ENCODE measurements at places on chromosomes 16 and 17.

- DNase-seq, result no peak
These were observed 68.0 kb upstream of the CBX4 start for GRCh38 chr17:79907217-79907715.

- DNase-seq, result no peak
These were observed 579.3 kb upstream of the CDH8 start for GRCh38 chr16:62615526-62615925.

DNA sequence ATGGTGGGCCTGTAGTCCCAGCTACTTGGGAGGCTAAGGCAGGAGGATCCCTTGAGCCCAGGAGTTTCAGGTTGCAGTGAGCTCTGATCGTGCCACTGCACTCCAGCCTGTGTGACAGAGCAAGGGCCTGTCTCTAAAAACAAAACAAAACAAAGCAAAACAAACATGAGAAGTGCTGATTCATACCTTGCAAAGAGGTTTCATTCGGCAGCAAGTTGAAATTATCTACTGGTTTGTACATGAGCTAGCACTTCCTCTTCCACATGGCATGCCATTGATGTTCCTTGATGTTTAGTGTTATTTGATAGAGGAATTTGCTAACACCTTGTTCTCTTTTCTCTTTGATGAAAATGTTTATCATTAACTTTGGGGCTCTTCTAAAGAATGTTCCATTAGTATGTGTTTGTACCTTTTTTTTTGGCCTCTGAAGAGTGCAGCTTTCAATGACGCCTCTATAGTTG lies 50.6 kb downstream of the SPECC1 start:
- no peak for DNase-seq

DNA sequence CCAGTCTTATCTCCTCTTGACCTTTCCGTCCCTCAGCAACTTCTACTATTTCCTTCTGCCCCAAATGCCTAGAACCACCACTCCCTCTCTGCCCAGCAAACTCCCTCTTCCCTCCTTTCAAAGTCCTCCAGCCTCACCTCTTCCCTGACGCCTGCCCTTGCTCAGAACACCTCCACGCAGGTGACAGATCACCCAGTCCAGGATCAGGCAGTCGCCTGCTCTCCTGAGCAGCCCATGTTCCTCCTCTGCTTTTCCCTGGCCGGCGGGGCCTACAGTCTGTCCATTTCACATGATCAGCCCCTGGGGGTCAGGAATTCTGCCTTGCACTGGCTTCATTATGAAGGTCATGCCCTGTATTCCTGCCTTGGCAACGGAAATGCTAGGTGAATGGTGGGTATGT lies 422 bp downstream of the CD300LF start:
- DNase-seq, result no peak

DNA sequence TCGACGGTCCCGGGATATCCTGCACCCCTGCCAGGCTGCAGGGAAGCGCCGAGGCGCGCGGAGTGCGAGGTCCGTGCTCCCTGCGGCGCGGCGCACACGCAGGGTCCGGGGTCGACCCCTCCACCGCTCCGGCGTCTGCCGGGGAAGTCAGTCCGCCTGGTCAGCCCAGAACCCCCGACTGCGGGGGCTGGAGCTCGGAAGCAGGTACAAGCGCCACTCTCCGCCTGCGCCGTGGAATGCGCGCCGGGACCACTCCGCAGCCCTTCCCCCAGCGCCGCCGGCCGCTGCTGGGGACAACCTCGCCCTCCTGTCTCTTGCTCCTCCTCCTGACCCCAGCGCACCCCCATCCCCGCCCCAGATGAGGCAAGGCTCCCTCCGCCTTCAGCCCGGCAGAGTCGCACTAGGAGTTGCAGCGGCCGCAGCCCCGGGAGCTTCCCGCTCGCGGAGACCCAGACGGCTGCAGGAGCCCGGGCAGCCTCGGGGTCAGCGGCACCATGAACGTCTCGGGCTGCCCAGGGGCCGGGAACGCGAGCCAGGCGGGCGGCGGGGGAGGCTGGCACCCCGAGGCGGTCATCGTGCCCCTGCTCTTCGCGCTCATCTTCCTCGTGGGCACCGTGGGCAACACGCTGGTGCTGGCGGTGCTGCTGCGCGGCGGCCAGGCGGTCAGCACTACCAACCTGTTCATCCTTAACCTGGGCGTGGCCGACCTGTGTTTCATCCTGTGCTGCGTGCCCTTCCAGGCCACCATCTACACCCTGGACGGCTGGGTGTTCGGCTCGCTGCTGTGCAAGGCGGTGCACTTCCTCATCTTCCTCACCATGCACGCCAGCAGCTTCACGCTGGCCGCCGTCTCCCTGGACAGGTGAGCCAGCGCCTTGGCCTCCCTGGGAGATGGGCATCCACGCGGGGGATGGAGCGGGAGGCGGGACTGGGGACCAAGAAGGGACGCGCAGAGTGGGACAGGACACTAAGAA lies at the start of gene GALR2:
Gene GALR2 (plus strand): TSS at position 392 of the 974 bp plus-strand sequence. CDS start 103 bp downstream, at position 495.
- DNase-seq, result no peak

GRCh38 chr17:74579900-74580299 lies 12.2 kb downstream of the CD300LD start:
- no peak for DNase-seq

GRCh38 chr16:66976746-66977145 lies 11.6 kb upstream of the CES4A start:
- no peak for DNase-seq

GRCh38 chr17:43701318-43701743 lies 39.6 kb upstream of the MEOX1 start:
- no peak for DNase-seq

- DNase-seq, result no peak
These were observed 148.4 kb downstream of the TOX3 start for GRCh38 chr16:52398491-52398960.

- no peak for DNase-seq
These were observed 13.4 kb downstream of the CSF3 start for GRCh38 chr17:40028595-40028994.

- DNase-seq, result no peak
These were observed 218.7 kb downstream of the GSG1L start for GRCh38 chr16:27844826-27845225.

DNA sequence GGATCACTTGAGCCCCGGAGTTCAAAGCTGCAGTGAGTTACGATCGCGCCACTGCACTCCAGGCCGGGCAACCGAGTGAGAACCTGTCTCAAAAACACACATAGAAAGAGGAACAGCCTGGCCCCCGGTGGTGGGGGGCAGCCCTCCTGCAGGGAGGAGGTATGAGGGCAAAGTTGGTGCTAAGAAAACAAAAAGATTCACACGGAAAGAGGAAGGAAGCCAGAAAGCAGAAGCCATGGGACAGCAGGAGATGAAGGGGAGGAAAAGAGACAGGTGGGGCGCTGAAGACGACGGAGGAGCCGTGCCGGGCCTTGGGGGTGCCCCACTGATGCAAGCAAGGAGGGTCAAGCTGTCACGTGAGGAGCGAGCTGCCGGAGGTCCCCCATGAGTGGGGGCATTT lies 8.2 kb upstream of the C16orf74 start:
- DNase-seq, result no peak

DNA sequence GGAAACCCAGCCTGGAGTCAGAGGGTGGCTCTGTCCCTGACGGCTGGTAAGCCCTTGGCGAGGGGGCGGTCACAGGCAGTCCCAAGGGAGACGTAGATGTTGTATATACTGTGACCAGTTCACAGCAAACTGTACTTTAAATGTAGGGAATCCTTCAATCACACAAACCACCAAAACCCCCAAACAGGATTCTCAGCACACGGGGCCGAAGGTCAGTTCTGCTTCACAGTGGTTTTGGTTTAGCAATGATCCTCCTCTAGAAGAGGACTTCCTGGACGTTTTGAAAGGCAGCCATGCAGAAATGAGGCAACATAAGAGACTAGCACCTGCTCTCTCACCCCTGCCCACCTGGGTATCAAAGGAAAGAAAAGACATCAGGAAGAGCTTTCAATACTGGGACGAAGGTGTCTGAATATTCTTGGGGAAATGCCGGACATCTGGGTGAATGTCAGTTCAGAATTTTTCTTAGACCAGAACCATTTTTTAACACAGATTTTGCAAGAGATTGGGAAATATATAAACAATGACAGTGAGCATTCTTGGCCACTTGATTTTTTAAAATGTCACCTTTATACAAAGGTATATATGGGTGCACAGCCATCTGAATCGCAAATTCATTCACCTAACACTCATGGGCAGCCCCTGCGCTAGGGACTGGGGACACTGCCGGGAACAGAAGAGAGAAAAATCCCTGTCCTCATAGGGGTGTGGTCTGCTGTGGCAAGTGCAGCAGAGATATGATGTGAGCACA lies 74.2 kb downstream of the CRISPLD2 start:
- DNase-seq, result no peak

GRCh38 chr17:63293323-63294075 lies 152.6 kb downstream of the CYB561 start:
- no peak for DNase-seq

DNA sequence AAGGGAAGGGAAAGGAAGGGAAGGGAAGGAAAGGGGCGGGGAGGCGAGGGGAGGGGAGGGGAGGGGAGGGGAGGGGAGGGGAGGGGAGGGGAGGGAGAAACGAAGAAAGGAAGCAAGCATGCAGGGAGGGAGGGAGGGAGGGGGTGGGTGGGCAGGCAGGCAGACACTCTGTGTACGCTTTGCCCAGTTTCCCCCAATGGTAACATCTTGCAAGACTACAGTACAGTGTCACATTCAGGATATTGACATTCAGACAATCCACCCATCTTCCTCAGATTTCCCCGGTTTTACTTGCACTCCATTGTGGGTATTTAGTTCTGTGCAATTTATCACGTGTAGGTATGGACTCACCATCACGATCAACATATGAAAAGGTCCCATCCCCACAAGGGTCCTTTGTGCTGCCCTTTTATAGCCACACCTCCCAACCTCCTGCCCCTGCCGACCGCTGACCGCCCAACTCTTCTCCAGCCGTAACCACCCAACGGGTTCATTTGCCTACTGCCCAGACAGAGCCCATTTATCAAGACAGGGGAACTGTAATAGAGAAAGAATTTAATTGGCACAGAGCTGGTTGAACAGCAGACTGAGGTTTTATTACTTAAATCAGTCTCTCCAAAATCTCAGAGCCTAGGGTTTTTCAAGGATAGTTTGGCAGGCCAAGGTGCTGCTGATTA lies 91.4 kb upstream of the FA2H start:
- no peak for DNase-seq

GRCh38 chr16:87056083-87056482 lies 261.1 kb downstream of the C16orf95 start:
- no peak for DNase-seq

DNA sequence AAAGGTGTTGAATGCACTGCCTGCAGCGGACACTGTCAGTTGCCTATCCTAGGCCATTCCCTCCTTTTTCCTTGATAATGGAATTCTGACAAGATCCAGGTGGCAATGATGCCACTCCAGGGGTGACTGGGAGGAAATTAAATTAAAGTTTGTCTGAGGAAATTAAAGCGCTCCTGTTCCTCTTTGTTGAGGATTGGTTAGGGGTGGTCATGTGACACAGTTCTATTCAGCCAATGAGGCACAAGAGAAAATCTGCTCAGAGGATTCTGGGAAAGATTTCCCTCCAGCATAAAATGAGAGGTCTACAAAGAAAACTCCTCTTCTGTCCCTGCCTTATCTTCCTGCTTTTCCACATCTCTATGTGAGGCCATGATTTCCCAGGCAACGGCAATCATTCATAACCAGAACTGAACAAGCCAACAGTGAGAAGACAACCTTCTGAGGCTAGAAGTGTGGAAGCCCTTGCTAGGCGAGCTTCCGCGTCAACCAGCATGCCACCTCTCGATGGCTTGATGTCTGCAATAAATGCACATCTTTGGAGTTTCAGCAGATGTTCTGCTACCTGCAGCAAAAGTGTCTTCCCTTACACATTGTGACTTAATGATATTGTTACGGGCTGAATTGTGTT lies 5.6 kb upstream of the BCO1 start:
- DNase-seq, result no peak

GRCh38 chr16:245105-245504 lies 10.5 kb downstream of the FAM234A start:
- no peak for DNase-seq

GRCh38 chr16:88697116-88697830 lies 8.9 kb downstream of the RNF166 start:
- DNase-seq, result no peak

Measured in NT2/D1 (cell line).